NCI-H524 (cell line): ENCODE measurements at places on chromosomes 2 and 18.
A peak's percentile ranks its signal among the peaks of the same experiment; 100 is the strongest.

- DNase-seq = no peak
Observed at GRCh38 chr18:75639472-75639831, 211.9 kb upstream of the SMIM21 start.

GRCh38 chr2:126877041-126877440 lies 21.6 kb upstream of the TEX51 start:
- DNase-seq = no peak

- DNase-seq = no peak
Observed at GRCh38 chr18:79245517-79246001, 150.2 kb upstream of the NFATC1 start.

DNA sequence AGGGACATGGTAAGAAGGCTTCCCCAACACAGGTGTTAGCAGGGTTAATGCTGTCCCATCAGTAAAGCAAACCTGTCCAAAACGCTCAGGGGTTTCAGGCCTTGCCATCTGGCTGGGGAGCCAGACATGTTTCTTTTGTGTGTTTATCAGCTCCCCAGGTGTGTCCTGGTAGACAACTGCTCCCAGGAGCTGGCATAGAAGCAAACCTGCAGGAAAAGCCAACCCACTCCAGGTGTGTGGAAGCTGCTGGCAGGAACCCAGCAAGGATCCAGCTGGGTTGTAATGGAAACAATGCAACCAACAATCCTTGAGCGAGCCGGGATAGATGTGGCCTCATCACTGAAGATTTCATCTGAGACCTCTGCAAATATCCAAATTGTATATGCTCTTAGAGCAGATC lies 123.1 kb downstream of the RAB3GAP1 start:
- no peak for DNase-seq

DNA sequence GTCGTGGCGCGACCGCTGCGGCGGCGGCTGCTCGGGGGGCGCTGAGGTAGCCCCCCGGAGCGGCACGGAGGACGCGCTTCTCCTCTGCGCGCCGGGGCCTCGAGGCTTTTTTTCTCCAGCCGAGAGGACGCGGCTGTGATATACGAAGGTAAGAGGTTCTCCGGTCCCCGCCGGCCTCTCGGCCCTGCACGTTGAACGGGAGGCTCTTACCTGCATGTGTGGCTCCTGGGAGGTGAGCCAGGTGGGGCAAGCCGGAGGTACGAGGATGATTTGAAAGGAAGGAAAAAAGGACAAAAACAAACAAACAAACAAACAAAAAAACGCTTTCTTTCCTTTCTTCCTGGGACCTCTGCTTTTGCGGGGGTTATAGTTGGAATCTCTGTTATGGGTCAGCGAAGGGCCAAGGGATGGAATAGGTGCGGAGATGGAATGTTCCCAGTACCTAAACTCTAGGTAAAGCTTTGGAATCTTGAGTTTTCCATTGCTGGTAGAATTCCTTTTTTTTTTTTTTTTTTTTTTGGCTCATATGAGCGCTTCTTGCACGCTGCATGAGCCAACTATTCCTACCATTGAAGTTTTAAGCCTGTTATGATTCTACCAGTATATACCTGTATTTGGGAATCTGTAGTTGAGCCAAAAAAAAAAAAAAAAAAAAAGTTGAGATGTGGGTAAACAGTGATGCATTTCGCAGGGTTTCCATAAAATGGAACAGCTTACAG lies 674 bp downstream of the PTPN4 start:
- no peak for DNase-seq

DNA sequence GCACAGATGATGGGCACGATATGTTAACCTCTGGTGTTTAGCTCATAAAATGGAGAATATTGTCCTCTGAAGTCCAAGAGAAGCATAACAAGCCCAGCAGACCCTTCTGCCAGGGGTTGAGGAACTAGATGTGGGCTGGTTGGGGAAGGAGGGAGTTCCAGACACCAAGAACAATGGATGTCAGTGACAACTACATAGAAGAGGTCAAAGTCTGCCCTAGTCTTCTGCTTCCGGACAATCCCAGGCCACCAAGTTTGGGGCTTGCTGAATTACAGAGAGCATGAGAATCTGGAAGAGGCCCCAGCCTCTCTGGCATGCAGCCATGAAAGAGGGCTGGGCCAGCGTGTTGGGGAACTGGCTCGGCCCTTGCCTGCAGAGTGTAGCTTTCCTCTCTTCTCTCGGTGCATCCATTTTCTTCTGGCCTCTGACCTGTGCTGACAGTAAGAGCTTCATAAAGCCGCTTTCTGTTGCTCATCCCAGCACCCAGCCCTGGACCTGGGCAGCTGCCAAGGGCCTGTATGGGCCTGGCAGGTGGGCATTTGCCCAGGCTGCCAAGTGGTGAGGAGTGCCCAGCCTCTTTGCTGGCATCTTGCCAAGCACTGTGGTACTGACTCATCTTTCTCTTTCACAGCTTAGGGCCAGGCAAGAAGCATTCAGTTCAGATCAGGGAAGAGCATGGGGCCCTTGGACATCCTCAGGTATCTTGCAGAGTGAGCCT lies 14.6 kb upstream of the LAPTM4A start:
- DNase-seq = peak; percentile 55

DNA sequence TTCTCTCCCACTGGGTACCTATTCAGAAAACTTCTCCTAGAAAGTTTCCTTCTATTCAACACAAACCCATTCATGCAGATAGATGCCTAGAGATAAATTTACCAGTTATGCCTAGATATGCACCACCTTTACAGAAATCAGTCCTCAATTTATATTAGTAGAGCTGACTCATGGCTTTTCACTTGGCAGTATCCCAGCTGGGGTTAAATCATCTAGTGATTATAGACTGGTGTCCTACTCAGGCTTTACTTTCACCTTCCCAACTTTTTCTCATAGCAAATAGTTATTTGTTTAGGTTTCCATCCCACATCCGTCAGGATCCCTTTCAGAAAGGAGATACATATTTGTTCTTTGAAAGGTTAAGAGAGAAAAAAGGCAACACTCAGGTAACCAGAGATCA lies 124.5 kb downstream of the AQP4 start:
- no peak for DNase-seq

- DNase-seq = no peak
Observed at GRCh38 chr2:195535911-195536522, 121.0 kb upstream of the SLC39A10 start.

DNA sequence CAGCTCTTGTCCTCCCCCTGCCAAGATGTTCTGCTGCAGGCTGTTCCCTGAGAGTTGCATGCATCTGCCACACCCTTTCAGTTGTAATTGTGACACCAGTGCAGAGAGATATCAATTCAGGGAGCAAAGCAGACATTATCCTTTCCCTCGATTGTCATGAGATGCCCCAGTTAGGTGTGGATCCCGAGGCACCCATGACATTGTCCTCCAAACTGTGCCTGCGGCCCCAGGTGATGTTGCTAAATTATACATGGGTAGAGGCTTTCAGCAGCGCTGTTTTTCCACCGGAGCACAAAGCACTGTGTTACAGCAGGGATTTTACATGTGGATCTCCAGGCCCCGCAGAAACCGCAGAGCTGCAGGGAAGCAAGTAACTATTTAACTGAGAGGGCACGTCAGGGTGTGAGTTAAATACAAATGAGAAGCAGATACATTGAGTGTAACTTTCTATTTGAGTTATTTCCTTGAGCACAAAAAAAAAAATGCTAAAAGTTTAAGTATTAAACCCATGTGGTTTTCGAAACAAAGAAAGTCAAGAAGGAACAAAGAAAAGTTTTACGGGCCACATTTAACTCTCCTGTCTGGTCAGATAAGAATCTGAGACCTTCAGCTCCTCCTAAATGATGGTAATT lies 90.3 kb upstream of the BCL2L11 start:
- DNase-seq = no peak

DNA sequence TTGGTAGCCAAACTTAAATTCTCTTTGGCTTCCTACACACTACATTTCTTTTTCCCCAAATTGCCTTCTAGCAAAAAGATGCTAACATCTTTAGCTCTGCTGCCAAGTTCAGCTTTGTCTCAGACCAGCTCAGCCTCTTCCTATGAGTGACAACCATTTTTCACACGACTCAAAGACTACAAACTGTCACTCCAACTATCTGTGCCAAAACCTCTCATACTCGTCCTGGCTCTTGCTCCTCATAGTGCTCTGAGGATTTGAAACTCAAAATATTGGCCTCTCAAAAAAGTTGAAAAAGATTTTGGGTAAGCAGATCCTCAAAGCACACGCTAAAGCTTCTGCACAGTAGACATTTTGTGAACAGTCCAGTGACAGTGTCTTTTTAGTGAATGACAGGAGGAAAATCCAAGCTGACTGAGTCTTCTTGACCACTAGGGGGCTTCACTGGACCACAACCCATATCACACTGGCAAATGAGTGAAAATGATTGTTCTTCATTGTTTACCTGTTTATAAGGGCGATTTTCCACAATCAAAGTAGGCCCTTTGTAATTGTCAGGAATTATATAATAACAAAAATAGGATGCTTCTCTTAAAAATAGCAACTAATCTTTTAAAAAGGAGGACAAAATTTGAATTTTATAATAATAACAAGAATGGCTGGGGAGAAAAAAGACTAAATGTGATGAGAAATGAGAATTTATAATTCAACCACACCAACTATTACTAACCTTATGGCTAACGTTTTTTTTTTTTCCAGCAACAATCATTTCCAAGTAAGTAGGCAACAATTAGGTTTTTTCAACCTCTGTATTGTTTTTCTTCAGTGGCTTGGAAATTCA lies 85.5 kb upstream of the PGAP1 start:
- DNase-seq = peak; percentile 72

DNA sequence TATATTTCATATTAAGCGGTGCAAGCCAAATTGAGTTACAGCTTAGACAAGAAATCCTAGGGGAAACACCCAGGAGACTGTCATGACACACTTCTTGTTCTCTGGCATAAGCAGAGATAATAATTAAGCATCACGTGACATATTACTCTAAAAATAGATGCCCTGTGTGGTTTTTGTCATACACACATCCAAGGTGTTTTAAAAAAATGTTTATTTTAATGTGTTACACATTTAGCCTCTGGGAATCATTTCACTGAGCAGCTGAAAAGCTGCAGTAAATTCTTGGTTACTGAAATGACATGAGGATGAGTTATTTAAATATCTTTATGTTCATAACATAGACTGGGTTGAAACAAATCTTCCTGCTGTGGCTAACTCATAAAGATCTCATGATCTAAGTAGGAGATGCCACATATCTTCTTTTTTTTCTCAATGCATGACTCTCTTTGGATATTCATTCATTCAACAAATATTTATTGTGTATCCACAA lies 38.0 kb upstream of the ERMN start:
- no peak for DNase-seq

GRCh38 chr2:207422380-207422779 lies 107.4 kb upstream of the CREB1 start:
- DNase-seq = no peak

DNA sequence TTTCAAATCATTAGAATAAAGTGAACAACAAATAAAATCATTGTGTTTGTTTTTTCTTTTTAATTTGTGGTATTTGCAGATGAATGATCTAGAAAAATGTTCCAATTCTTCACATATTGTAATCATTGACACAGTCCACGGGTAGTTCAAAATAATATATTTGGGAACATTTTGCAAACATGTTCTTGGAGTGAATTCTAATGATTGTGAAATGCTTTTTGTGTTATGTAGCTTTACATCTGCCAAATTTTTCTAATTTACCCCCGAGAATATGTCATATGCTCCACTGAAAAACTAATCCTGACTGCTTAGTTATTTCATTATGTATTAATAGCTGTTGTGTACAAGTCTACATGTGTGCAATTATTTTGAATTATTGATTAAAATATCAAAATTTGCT lies 1468.4 kb upstream of the NXPH2 start:
- DNase-seq = no peak

DNA sequence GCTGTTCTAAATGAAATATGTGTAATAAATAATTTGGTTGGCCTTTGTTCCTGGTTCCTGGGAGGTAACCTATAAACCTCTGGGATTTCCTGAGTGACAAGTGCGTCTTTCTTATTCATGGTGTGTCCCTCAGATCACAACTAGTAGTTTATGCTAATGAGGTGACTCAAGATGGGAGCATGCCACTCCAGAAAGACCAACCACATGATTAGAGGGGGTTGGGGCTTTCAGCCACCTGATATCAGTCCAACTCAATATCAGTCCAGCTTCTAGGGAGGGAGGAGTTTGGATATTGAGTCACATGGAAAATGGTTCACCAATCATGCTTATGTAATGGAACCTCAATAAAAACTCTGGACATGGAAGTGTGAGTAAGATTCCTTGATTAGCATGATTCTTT lies 96.6 kb downstream of the QPCT start:
- no peak for DNase-seq

DNA sequence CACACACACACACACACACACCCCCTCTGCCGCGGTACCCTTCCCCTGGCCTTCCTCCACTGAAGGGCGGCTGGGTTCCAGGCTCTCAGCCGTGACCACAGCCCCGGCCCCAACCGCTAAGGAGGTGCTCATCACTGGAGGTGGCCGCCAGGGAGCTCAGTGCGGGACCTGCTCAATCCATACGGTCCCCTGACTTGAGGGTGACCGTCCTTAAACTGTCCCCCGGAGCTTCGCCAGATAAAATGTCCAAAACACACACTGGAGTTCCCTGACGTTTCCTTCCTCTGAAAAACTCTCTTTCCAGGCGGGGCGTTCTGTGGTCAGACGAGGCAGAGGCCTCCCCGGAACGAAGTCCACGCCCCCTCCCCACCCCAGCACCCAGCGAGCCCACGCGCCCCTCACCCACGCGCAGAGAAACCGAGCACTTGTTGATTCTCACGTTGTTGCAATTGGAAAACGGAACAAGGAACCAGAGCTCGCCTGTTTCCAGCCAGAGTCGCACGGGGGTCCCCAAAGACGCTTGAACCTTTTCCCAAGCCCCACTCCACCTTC lies 1.4 kb downstream of the MBP start:
- DNase-seq = no peak

DNA sequence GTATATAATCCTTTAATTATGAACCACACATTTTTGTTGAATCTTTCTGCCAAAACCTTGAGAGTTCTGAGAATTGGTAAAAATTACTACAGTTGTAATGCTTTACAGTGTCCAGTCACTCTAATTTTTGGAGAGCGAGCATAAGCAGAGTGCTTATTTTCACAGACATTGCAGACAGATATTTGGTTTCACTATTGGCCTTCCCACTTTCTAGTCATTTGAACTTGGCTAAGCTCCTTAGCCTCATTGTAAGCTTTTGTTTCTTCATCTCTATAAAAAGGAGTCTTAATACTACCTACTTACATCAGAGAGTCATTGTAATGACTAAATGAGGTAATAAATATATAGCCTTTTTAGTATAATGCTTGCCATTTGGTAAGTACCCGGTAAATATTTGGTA lies 80.4 kb downstream of the LCLAT1 start:
- DNase-seq = no peak

- no peak for DNase-seq
Observed at GRCh38 chr2:192948316-192948715, 753.6 kb upstream of the TMEFF2 start.

DNA sequence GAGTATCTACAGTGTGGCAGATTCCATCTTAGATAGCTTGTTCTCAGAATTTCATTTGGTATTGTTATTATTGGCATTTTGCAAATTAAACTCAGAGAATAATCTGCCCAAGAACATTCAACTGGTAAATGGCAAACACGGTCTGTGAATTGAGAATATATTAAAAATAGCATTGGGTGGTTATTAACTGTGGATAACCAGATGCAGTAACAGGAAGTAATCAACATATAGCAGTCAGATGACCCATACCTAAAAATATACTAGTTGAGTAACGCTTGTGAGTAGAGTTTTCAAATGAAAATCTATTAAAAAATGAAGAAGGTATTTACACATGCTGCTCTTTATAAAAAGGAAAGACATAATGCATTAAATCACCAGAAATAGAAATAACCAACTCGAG lies 129.5 kb downstream of the ZNF804A start:
- no peak for DNase-seq

- DNase-seq = no peak
Observed at GRCh38 chr2:76946631-76947145, 575.5 kb downstream of the LRRTM4 start.

GRCh38 chr2:132670496-132671150 lies 618 bp upstream of the LYPD1 start:
- peak; percentile 34 for DNase-seq
